ENCODE measurements at places on chromosomes 12 and 14.

DNA sequence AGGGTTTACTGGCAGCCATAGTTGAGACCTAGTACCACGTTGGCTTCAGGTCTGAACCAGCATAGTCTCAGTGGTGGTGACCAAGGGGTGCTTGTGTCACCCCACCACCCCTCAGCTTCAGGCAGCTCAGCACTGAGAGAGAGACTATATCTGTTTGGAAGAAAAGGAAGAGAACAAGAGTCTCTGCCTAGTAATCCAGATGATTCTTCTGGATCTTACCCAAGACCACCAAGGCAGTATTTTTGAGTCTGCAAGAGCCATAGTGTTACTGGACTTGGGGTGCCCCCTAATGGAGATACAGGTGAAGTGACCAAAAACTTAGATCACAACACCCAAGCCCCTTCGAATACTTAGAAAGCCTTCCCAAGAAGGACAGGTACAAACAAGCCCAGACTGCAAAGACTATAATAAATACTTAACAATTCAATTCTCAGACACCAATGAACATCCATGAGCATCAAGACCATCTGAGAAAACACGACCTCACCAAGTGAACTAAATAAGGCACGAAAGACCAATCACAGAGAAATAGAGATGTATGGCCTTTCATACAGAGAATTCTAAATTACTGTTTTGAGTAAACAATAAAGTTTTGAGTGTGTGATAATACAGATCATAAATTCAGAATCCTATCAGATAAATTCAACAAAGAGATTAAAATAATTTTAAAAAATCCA lies 107.0 kb downstream of the HELB start:
- peak; percentile 38 for DNase-seq

GRCh38 chr14:71491931-71492330 lies 440.3 kb upstream of the RGS6 start:
- DNase-seq: no peak

GRCh38 chr14:100539003-100539660 lies 48.1 kb downstream of the BEGAIN start:
- DNase-seq: no peak

- no peak for DNase-seq
Measured at GRCh38 chr12:58384196-58384595, 442.8 kb downstream of the ATP23 start.

GRCh38 chr14:51539571-51540037 lies 112.1 kb upstream of the FRMD6 start:
- peak; percentile 92 for DNase-seq
